AG08395 (cell line): ENCODE measurements at places on chromosomes 13 and 19.
A peak's percentile ranks its signal among the peaks of the same experiment; 100 is the strongest.

GRCh38 chr13:26855921-26856320 is 95.3 kb upstream of the GPR12 start:
- no peak for DNase-seq

- no peak for DNase-seq
Observed at GRCh38 chr13:106186366-106187030, 349.0 kb downstream of the EFNB2 start.

- no peak for DNase-seq
Observed at GRCh38 chr19:35509018-35509652, 4.3 kb downstream of the DMKN start.

DNA sequence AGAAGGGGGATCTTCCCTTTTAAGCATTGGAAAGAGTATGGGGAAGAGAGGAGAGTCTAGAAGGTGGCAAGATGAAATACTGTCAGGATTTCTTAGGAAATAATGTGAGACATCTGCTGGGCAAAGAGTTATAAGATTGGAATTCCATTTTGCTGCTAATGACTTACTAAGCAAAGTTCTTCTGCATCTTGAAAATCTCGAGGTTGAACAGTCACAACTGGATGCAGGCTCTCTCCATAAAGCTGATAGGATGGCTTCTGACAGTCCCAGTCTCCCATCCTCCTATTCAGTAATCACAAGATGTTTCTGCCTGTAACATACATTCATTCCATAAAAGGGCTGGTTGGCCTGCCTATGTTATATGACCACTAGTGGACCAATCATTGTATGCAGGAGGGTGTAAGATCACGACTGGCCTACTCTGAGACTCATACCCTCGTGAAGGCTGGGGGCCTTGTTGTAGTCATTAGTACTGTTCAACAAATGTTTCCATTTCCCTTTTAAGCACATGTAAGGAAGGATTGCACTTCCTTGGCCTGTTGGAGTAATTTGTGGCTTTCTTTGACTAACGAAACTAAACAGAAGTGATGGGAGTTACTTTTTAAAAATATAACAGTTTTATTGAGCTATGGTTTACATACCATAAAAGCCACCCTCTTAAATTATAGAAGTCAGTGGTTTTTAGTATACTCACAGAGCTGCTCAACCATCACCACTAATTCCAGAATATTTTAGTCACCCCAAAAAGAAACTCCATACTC is 45.0 kb upstream of the TDRD3 start:
- DNase-seq: no peak

GRCh38 chr19:45814166-45814780 is 835 bp downstream of the RSPH6A start:
- DNase-seq: no peak

DNA sequence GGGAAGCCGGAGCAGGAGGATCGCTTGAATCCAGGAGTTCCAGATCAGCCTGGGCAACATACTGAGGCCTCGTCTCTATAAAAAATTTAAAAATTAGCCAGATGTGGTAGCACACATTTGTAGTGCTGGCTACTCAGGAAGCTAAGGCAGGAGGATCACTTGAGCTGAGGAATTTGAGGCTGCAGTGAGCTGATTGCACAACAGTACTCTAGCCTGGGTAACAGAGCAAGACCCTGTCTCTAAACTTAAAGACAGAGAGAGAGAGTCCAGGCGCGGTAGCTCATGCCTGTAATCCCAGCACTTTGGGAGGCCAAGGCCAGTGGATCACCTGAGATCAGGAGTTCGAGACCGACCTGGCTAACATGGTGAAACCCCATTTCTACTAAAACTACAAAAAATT is 4.4 kb downstream of the IFNL3 start:
- no peak for DNase-seq

GRCh38 chr13:63690672-63691071 is 2275.0 kb upstream of the PCDH20 start:
- no peak for DNase-seq

DNA sequence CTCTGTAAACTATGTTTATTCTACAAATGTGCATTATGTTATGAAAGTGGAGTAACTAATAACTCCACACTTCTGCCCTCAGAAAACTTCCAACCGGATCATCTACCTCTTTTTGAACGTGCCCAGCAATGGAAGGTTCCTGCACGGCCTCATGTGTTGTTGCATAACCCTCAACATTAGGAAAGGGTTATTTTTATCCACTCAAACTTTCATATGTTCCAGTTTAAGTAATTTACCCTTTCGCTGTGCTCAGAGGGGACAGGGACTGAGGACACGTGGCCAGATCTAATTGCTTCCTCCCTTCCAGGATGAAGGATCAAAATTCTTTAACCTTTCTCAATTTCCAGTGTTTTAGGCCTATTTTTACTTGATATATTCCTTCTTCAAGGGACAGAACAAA is 29.6 kb downstream of the IRS2 start:
- DNase-seq: peak; percentile 35

DNA sequence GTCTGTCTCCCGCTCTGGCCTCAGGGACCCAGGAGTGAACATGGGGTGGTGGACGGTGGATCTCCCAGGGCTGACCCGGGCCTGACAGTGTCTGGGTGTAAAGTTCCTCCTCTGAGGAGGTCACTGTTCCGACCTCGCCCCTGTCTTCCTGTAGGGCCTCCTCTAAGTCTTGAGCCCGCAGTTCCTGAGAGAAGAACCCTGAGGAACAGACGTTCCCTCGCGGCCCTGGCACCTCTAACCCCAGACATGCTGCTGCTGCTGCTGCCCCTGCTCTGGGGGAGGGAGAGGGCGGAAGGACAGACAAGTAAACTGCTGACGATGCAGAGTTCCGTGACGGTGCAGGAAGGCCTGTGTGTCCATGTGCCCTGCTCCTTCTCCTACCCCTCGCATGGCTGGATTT is at the start of gene SIGLEC9:
Gene SIGLEC9 (plus strand): TSS at position 178 of the 400 bp plus-strand sequence. CDS start 69 bp downstream, at position 247.
- DNase-seq: no peak

GRCh38 chr13:70616847-70617246 is 508.6 kb upstream of the KLHL1 start:
- DNase-seq: no peak

- DNase-seq: no peak
Observed at GRCh38 chr19:8478598-8478997, 23.8 kb downstream of the PRAM1 start.

GRCh38 chr19:51760697-51761356 is at the start of gene FPR2:
Gene FPR2, plus strand, starts transcription at chr19:51761180. Its CDS starts 7,479 bp downstream, at chr19:51768659.
- no peak for DNase-seq
